ENCODE measurements at places on chromosomes 7 and 10. TPM values are rescaled to one million over a fixed set of nuclear protein-coding genes. Genes with fewer than 3 reads are reported as not detected.

GJD4 gene
- total RNA-seq: not detected

SERPINE1 gene
- total RNA-seq: 18.1 TPM

CHN2 gene
- 9.1 TPM for total RNA-seq

PDE6C gene
- not detected for total RNA-seq

FEZF1 gene
- not detected for total RNA-seq

IFT22 gene
- total RNA-seq: 15.6 TPM

LRRD1 gene
- total RNA-seq: 0.30 TPM

Data from skin of body (tissue), 3 donors.